Chondrocyte (in vitro differentiated cells): ENCODE measurements at places on chromosomes 11 and 22. TPM values are rescaled to one million over a fixed set of nuclear protein-coding genes. Genes with fewer than 3 reads are reported as not detected.

The GLB1L2 gene
- 0.34 to 0.74 TPM (median 0.35 TPM) in 3 replicates for total RNA-seq

The PDGFD gene
- total RNA-seq, result 0.44 to 5.0 TPM (median 0.45 TPM) in 3 replicates

DNA sequence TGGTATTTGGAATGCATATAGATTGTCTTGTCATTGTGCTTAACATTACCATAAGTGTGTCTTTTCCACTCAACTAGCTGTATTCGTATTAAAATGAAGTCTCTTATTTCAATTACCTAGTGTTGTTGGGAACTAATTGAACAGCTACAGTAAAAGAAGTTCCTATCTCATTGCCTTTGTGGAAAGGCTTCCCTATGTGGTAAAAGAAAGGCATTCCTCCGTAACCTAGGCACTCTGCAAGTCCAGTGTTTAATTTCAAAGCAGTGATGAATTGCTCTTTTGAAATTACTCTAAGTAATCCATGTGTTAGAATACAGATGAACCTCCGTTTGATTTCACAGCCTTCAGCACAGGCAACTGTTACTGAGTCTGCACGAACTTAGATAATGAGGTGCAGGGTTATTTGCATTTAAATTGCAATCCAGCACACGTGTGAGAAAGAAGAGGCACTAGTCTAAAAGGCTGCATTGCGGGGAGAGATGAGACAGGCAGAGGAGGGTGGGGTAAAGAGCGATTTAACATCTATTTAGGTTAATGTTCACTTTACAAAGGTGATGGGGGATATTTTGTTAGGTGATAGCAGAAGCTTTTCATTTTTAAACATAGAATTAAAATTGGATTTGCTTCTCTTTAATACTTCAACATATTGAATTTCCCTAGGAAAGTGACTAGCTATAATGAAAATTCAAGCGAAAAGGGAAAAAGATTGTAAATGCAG lies 25.0 kb upstream of the CRTAM start:
- no peak overlapping the region for H3K4me3 ChIP-seq
- H3K4me1 ChIP-seq, result peaks cover 22% of the 10 kb centered on the region
- no peak for DNase-seq
- H3K36me3 ChIP-seq, result no peaks in the 10 kb centered on the region

DNA sequence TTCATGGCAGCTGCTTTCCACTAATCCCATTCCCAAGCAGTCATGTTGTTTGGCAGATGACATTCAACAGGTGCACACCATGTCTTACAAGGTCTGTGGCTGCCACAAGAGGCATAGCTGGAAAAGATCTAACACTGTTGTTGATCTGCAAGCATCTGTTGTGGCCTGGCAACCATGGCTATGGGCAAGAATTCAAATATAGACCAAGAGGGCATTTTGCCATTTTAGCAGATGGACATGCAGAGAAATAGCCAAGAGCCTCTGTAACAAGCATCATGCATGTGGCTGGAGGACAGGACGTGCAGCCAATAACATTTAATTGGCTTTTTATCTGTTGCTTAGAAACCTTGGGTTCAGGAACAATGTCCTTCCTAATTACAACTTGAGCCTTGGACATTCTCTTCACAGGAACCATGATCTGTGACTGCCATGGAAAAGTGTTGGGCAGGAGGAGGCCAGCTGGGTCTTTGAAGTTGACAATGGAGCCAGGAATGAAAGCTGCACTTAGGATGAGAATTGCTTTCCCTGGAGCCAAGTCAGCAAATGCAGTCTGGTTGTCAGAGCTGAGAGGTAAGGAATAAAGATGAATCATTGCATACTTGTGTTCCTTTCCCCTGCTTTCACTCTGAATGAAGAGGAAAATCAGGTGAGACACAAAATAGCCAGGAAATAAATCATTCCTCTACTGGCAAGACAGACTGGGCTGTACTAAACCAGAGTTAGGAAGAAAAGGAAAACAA lies 113.6 kb upstream of the ANO5 start:
- H3K4me1 ChIP-seq, result no peaks in the 10 kb centered on the region
- no peak overlapping the region for H3K27ac ChIP-seq
- no peak overlapping the region for H3K4me3 ChIP-seq
- no peak for DNase-seq
- no peaks in the 10 kb centered on the region for H3K36me3 ChIP-seq

GRCh38 chr22:44665115-44665514 lies 36.9 kb upstream of the PRR5 start:
- no peaks in the 10 kb centered on the region for H3K36me3 ChIP-seq
- no peak overlapping the region for H3K4me3 ChIP-seq
- no peak overlapping the region for H3K27ac ChIP-seq
- no peak for DNase-seq

- H3K27me3 ChIP-seq, result no peaks in the 10 kb centered on the region
- peaks cover 59% of the 10 kb centered on the region for H3K4me1 ChIP-seq
- H3K27ac ChIP-seq, result peak overlapping the region; percentile 86
- peak; percentile 66 for DNase-seq
Observed at GRCh38 chr11:115226556-115226955, 277.7 kb downstream of the CADM1 start.

DNA sequence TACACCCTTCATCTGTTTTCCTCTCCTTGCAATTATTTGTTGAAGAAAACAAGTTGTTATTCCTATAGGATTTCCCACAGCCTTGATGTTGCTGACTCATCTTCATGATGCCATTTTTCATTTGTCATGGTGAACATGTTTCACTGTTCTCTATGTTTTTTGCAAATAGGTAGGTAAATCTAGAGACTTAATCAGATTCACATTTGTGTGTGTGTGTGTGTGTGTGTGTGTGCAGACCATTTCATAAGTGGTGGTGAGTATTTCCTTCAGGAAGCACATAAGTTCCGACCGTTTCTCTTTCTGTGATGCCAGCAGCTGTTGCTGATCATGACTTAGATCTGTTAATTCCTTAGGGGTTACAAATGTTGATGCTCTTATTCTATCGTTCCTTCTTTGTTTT lies 80.3 kb upstream of the IZUMO1R start:
- peaks cover 4% of the 10 kb centered on the region for H3K27me3 ChIP-seq
- peaks cover 2% of the 10 kb centered on the region for H3K36me3 ChIP-seq
- no peak overlapping the region for H3K27ac ChIP-seq
- no peaks in the 10 kb centered on the region for H3K4me1 ChIP-seq
- DNase-seq, result no peak
- H3K4me3 ChIP-seq, result no peak overlapping the region

GRCh38 chr22:22818861-22819855 lies 68.5 kb upstream of the IGLL5 start:
- DNase-seq, result no peak
- no peak overlapping the region for H3K4me3 ChIP-seq
- no peaks in the 10 kb centered on the region for H3K4me1 ChIP-seq

- peaks cover 17% of the 10 kb centered on the region for H3K27me3 ChIP-seq
- no peak for DNase-seq
- H3K4me3 ChIP-seq, result no peak overlapping the region
- peaks cover 12% of the 10 kb centered on the region for H3K4me1 ChIP-seq
- H3K27ac ChIP-seq, result peak overlapping the region; percentile 15
- H3K36me3 ChIP-seq, result peaks cover 5% of the 10 kb centered on the region
Observed at GRCh38 chr11:133895061-133895479, 49.8 kb upstream of the SPATA19 start.
